ENCODE measurements at places on chromosomes 1 and 21.
A peak's percentile ranks its signal among the peaks of the same experiment; 100 is the strongest.

GRCh38 chr1:208256091-208256490 lies 11.9 kb upstream of the PLXNA2 start:
- no peak for DNase-seq

DNA sequence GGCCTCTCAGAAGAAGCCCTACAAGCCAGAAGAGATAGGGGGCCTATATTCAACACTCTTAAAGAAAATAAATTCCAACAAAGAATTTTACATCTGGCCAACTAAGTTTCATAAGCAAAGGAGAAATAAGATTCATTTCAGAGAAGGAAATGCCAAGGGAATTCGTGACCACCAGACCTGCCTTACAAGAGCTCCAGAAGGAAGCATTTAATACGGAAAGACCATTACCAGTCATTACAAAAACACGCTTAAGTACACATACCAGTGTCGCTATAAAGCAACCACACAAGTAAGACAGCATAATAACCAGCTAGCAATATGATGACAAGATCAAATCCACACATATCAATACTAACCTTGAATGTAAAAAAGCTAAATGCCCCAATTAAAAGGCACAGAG lies 704.9 kb upstream of the CHRM3 start:
- peak; percentile 14 for DNase-seq

GRCh38 chr1:1185101-1185765 lies 11.6 kb downstream of the TTLL10 start:
- DNase-seq: no peak

DNA sequence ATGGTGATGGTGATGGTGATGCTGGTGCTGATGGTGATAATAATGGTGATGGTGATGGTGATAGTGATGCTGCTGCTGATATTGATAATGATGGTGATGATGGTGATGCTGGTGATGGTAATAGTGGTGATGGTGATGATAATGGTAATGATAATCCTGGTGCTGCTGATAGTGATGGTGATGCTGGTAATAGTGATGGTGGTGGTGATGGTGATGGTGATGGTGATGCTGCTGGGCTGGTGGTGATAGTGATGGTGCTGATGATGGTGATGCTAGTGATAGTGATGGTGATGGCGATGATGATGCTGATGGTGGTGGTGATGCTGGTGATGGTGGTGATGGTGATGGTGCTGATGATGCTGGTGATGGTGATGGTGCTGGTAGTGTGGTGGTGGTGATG lies 58.4 kb upstream of the IGSF21 start:
- DNase-seq: no peak

GRCh38 chr1:243554686-243555085 lies 295.4 kb downstream of the AKT3 start:
- DNase-seq: no peak

- no peak for DNase-seq
These were observed 33.7 kb upstream of the PLA2G2C start for GRCh38 chr1:20220036-20220435.

GRCh38 chr1:109379422-109379821 lies 18.3 kb downstream of the SORT1 start:
- peak; percentile 59 for DNase-seq

All from stromal cell of bone marrow (primary cell).